Inflammatory macrophage treated with lipopolysaccharide for 1 hour (primary cell): ENCODE measurements at places on chromosomes 11 and 22.
A peak's percentile ranks its signal among the peaks of the same experiment; 100 is the strongest.

DNA sequence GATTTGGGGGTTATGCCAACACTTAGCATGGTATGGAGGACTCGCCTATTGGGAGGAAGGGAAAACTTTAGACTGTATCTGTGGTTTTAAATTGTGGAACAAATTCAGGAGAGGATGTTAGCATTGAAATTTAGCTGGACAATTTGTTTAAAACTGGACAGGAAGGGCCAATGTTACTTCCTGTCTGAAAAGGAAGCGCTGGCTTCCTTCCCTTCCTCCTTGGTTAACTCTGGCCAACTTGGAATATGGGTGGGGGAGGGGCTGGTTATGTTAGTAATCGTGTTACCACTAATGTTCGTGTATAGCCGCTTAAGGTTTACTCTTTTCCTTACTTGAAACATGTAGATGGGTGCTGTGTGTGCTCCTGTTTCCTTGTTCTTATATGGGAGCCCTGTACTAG is 13.9 kb downstream of the CTNND1 start:
- no peak for DNase-seq

GRCh38 chr11:120923866-120924508 is 99.9 kb upstream of the TBCEL start:
- DNase-seq = no peak

DNA sequence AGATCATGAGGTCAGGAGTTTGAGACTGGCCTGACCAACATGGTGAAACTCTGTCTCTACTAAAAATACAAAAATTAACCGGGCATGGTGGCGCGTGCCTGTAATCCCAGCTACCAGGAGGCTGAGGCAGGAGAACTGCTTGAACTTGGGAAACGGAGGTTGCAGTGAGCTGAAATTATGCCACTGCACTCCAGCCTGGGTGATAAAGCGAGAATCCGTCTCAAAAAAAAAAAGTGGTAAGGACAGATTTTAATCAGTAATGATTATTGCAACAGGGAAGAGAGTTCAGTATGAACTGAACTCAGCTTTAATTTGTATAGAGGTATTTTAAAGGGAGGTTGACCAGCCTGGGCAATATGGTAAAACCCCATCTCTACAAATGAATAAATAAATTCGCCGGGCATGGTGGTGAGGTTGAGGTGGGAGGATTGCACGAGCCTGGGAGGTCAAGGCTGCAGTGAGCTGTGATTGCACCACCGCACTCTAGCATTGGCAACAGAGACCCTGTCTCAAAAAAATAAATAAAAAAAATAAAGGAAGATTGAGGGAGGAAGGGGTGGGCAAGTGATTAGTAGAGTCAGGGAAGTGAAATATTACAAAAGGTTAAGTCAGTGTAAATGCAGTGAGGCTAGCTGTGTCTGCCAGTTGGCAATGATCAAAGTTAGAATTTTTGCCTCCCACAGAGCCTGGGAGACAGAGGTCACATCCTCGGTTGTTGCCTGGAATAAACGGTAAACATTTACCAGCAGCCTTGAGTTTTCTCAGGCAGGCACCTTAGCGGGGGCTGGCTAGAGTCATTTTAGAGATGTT is 2.6 kb upstream of the MCM5 start:
- DNase-seq = no peak

DNA sequence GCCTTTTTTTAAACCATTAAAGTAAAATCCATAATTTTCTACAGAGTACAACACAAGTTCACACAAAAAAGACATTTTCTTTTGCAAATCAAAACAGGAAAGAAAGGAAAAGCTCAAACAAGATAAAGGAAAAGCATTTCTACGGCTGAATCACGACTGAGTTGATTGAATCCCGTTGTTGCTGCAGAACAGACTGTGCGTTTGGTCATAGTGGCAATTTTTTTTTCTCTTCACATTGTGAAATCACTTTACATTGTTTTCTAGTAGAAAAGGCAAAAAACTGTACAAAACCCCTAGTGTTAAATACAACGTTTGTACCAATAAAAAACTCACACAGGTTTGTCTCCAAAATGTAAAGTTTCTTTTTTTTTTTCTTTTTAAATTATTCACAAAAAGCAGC is 17.3 kb upstream of the RAPSN start:
- DNase-seq = no peak

DNA sequence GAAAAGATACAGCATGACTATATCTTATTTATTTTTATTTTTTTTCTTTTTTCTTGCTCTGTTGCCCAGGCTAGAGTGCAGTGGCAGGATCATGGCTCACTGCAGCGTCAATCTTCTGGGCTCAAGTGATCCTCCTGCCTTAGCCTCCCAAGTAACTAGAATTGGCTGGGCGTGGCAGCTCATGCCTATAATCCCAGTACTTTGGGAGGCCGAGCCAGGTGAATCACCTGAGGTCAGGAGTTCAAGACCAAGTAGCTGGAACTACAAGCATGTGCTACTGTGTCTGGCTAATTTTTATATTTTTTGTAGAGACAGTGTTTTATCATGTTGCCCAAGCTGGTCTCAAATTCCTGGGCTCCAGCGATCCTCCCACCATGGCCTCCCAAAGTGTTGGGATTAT is 28.3 kb upstream of the CCDC134 start:
- no peak for DNase-seq

GRCh38 chr11:6825231-6825744 is 20.2 kb upstream of the OR10A5 start:
- DNase-seq = no peak

- no peak for DNase-seq
These were observed 12.0 kb downstream of the SLCO2B1 start for GRCh38 chr11:75162954-75163353.

- DNase-seq = no peak
These were observed 57.2 kb downstream of the SIK2 start for GRCh38 chr11:111659201-111660115.

DNA sequence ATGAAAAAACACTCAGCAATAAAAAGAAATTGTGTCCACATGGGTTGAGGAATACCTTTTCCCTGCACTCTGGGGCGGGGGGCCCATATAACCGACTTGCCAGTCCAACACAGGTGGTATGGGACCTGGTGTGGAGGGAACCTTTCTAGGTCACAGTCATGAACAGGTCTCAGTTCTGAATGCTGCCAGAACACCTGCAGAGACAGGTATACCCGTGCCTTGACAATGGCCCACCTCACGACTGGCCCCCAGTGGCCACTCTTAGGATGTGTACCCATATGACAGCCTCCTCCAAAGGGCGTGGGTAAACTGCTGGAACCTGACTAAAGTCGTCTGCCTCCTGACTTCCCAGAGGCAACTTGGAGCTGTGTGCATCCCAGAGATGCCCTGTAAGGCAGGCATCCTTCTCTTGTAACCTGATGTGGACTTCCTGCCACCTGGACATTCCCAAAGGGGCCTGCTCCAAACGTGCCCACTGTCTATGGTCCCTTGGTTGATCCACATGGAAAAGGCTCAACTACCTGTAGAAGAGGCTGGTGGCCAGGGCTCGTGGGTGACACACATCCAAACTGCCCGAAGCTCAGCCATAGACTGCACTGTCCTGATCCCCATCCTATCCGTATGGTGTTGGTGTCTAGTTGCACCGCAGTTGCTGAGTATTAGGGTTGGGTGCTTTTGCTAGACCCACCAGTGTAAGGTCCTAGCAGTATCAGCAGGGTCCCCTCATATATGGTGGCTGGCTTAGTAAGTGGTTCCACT is 859.3 kb downstream of the BRD1 start:
- DNase-seq = no peak

GRCh38 chr11:34446386-34446785 is 7.7 kb downstream of the CAT start:
- no peak for DNase-seq

- DNase-seq = no peak
These were observed 33.1 kb upstream of the CYB5R3 start for GRCh38 chr22:42682113-42682851.

- peak; percentile 62 for DNase-seq
These were observed 14.4 kb upstream of the OR52K1 start for GRCh38 chr11:4467811-4468606.

DNA sequence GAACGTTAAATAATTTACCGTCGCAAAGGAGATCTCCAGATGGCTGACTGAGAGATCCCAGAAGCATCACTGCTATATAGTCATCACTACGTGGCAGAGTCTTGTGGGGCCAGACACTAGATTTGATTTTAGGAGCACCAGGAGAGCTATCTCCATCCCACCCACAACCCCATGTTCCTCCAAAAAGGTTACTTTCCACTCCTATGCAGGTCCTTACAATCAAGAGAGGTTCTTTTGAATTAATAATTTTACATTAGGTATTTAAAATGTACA is 19.4 kb downstream of the GUCY1A2 start:
- DNase-seq = no peak

- peak; percentile 90 for DNase-seq
These were observed 37.9 kb downstream of the CELF1 start for GRCh38 chr11:47514825-47515647.

DNA sequence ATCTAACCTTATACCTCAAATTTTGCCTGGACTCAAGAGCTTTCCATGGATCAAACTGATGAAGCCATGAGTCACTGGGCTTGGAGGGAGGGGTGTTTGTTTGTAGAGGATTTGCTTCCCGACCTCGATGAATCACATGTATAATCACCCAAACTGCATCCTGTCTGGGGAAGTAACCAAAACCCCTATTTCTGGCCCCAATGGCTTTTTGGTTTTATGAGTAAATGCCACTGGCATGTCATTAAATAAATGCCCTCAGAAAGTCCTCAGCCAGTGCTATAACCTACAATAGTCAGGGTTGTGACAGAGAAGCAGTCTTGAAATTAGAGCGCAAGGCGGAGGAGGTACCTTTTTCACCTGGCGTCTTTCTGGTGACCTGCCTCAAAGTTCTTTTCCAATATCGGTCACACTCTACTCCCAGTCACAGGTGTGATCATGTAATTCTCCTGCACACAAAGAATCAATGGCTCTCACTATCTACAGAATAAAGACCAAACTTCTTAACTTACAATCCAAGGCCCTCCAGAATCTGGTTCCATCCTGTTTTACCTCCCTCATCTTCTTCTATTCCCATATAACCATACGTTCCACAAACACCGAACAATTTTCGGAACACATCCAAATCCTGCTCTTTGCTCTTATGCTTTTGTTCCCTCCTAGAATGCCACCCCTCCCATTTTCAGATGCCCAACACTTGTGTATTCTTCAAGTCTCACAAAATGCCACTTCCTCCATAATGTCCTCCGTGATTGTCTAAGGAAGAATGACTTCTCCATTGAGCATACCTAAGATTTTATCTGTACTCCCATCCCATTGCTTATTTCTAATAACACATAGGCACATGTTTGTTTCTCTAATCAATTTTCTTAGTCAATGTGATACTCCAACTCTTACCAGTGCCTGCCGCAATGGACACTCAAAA is 81.3 kb upstream of the BLID start:
- DNase-seq = no peak

- no peak for DNase-seq
These were observed 109.4 kb upstream of the ANO1 start for GRCh38 chr11:69968396-69969347.
